Activated CD8-positive, alpha-beta memory T cell treated with anti-CD3 and anti-CD28 coated beads for 1 hour (primary cell): ENCODE measurements at places on chromosomes 2 and 18.

GRCh38 chr2:136219963-136220362 lies 102.0 kb upstream of the CXCR4 start:
- DNase-seq = no peak

DNA sequence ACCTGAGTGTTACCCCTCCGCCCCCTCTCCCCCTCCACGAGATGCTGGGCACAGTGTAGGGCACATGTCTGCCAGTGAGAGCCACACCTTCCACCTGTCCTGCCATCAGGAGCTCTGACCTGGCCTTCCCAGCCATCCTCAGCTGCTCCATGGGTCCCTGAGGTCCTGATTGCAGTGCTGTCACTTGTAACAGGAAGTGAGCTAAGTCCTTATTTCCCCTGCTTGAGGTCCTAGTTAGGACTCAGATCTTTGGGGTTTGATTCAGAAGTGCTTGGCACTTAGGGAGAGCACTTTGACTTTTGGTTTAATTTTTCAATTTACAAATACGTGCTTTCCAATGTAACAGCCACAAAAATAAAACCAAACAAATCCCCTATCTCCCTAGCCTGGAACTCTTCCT lies 125.5 kb downstream of the WDSUB1 start:
- DNase-seq = no peak

DNA sequence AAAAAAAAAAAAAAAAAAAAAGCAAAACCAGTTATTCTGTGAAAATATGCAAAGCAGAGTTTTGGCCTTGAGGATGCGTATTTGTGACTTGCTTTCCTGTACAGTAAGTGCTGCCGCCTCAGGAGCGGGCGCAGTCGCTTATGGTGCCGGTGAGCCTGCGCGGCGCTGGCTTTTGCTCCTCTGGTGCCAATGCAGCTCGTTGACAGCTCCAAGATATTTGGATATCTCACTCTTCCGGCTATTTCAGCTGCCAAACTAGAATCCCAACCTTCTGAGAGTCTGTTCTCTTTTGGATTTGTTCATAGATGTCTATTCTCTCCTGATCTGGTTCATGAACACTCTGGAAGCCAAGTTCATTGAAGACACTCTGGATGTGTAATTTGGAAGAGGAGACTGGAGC lies 184.1 kb downstream of the AGAP1 start:
- no peak for DNase-seq

GRCh38 chr2:88027697-88028389 lies 11.5 kb upstream of the RNU2-63P start:
- DNase-seq = no peak

GRCh38 chr2:209358992-209359391 lies 64.9 kb upstream of the MAP2 start:
- no peak for DNase-seq

DNA sequence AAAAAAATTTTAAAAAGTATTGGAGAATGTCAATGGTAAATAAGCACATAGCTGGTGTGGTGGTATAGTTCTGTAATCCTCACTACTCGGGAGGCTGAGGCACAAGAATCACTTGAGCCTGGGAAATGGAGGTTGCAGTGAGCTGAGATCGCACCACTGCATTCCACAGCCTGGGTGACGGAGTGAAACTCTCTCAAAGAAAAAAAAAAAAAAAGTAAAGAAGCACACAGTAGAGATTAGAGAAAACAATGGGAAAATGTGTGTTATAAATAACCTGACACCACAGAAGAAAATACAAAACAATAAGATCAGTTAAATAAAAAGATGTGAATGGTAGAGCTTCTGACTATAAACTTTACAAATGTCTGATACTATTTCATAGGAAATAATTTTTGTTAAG lies 163.7 kb upstream of the WDSUB1 start:
- DNase-seq = no peak

DNA sequence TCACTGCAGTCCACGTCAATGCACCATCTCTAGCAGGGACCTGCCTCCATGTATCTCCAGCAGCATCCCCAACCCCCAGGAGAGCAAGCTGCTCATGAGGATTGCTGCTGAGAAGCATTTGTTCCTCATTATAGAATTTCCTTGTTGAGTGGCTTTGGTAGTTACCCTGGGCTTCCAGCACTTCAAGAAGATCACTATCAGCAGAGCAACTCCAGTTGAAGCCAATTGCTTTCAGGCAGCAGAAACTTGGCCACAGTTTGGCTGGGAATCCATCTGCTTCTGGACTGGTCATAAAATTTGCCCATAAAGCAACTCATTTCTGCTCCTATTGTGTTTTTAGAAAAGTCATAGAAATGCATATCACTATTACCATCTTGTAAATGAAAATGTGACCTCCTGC lies 17.4 kb downstream of the TRPM8 start:
- no peak for DNase-seq

DNA sequence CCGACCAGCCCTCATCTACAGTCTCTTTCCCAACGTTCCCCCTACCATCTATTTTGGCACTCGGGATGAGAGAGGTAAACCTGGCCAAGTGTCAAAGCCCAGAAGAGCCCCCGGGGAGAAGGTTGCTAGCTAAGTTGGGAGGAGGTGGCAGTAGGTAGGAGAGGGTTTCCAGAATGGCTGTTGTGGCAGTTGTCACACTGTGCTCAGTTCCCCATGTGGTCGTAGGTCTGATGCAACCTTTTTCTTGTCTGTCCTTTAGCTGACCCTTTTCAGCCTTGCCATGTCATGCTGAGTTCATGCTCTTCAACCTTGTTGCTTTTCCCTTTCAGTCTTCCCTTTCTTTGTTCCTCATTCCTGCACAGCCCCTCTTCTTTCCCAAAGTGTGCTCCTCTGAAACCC lies 34.5 kb downstream of the TTLL4 start:
- no peak for DNase-seq

- DNase-seq = no peak
Observed at GRCh38 chr18:3321133-3321812, 59.3 kb downstream of the MYL12B start.

- DNase-seq = no peak
Observed at GRCh38 chr2:190023860-190024259, 38.7 kb downstream of the MSTN start.

DNA sequence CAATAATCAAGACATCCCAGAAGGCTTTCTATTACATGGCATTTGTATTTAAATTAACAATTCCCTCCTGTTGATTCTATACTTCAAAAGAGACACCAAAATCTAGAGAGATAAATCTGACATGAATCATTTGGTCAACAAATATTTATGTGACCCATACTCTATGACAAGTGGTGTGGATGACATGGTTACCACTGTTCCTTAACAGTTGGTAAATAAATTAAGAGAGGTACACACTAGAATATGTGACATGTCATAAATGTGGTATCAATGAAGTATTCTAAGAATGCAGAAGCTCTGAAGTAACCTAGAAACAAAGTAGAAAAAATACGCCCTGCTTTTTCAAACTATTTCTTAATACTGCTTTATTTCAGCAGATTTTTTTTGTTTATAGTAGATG lies 255.4 kb downstream of the EXOC6B start:
- no peak for DNase-seq

GRCh38 chr18:50832754-50833153 lies 12.9 kb upstream of the MRO start:
- no peak for DNase-seq

DNA sequence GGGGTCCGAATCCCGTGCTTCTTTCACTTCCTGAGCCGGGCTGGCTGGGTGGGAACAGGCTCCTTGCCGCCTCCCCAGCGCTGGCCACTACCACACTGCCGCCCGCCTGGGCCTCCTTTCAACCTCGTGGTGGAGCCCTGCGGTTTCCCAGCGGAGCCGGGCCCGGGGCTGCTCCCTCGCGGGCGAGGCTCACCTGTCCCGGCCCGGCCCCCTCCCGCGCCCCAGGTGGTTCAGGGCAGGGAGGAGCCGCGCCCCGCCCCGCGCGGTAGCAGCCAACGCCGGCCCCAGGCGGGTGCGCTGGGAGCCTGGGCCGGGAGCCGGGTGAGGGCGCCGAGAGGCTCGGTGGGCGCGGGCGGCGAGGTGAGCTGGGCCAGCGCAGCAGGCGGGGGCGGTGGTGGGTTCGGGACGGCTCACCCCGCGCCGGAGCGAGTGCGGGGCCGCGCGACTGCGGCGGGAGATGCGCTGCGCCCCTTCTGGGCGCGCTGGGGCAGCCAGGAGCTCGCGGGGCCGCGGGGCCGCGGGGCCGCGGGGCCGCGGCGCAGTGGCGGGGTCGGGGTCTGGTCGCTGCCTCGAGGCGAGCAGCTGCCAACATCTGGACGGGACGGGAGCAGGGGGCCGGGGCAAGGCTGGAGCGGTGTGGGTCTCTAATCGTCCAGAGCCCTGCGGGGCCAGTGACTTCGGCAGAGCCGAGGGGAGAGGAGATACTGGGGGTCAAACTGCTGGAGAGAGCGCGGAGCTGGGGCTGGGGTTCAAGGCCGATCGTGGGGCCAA lies at the start of gene LYPD6B:
TSS of gene LYPD6B (plus strand) at position 258 of the 771 bp plus-strand sequence. CDS start 92,250 bp downstream, outside the sequence.
- DNase-seq = no peak

- no peak for DNase-seq
Observed at GRCh38 chr2:164069540-164069939, 333.7 kb upstream of the FIGN start.

GRCh38 chr2:204880928-204881327 lies 335.7 kb downstream of the PARD3B start:
- DNase-seq = no peak

DNA sequence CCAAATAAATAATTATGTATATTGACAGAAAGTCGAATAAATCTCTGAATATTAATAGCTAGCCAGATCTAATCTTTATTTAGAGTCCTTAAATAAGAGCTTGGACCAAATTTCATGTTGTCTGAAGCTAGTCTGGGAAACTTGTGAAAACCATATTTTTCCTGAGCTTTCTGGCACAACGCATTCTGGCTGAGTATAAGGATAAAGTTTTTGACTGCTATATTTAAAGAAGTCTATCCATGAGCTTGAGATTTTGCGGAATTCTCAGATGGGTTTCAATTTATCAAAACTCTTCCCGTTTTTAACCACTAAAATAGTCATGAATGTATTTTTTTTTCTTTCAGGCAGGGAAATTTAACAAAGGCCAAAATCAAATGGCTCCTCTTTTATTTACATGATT lies 23.8 kb downstream of the FAP start:
- no peak for DNase-seq

- DNase-seq = no peak
Observed at GRCh38 chr2:30897539-30897938, 90.3 kb upstream of the CAPN13 start.

GRCh38 chr18:77000527-77000926 lies 132.1 kb downstream of the MBP start:
- peak; percentile 40 for DNase-seq

DNA sequence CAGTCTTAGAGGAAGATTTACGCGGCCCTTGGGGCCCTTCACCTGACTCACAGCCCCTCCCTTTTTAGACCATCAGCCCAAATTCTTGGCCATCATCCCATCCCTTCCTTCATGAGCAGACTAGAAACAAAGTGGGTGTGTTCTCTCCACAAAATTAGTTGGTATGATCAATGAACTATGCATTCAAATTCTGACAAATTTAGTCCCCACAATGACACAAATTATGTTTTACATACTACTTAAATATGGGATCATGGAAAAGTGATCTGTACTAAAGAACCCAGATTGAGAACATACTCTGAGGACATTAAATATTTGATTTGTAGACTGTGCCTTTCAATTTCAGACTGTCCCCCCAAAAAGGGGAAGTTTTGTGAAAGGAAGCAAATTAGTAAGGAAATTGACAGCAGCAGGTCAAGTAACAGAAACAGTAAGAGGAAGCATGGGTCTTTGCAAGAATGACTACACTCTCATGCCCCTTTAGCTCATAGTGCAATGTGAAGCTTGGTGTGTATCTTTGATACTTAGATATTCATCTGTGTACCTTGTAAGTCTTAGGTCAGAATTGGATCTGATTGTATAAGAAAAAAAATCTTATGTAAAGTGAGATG lies 2.2 kb upstream of the MAPRE2 start:
- no peak for DNase-seq

DNA sequence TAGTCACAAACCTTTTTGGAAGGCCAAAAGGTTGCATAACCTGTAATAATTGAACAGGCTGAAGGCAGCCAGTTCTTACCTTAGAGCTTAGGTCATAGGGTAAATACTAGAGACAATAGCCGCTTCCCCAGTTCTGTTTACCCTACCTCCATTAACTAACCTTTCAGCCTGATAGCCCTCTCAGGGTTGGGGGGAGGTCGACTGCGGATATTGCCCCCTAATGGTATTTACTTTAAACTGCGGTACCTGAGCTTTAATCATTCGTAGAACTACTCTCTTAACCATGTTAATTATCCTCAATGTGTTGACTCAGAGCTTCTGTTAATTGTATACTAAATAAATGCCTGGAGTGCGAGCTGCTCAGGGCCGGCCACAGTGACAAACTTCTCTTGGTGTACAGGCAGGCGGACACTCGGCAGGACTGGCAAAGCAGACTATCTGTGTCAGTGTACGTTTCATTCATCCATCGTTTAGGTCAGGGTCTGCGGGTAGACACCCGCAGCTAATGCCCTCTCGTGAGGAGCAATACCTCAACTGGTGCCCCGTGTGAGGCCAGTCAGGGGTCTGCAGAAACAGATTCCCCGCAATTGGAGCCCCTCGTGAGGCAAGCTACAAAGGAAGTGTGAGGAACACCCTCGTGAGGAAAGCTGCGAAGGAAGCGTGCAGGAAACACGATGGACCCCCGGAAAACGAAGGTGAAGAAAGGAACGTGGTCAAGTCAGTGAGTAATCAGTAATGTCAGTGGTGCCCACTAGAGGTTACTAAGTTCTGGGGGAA lies 115.3 kb upstream of the SCN7A start:
- no peak for DNase-seq

DNA sequence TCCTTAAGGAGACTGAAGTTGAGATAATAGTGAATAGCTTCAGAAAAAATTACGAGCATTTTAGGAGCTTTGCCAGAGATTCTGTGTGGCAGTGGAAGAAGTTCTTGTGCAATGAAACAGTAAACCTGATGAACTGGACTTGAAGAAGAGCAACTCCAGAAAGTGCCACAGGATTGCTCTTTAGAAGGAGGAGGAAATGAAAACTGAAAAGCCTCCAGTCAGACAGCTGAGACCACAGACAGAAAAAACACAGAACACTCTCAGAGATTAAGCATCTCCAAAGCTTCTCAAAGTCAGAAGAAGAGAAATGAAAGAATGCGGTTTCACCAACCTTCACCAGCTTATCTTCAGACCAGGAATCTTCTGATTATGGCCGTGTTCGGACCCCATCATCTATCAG lies 329.7 kb upstream of the CNTNAP5 start:
- DNase-seq = no peak

DNA sequence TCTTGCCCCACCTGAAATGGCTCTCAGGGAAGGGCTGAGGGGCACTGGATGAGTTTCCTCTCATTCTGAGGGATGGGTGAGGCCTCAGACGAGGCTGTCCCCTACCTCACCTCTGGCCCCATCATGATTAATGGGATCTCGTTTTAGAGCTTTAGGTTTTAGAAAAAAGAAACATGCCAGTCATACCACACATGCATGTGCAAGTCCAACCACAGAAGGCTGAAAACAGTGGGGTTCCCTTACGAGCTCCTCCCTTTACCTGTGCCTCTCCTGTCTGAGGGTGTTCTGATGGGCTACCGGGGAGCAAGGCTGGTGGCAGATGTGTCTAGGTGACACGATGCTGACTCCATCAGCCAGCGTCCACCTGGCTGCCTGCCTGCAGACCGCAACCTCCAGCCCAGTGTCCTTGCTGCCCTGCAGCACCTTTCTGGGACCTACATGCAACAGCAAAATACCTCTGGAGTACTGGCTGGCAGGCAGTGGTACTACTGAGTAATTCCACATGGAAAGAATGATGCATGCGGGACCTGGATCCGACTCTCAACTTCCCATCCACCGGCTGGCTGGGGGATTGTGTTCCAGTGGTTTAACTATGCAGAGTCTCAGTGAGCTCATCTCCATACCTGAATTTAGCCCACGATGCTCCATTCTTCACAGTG lies 9.1 kb upstream of the LYPD6B start:
- DNase-seq = no peak

GRCh38 chr2:147998203-147998602 lies 22.3 kb downstream of the ORC4 start:
- no peak for DNase-seq
